ENCODE measurements at places on chromosomes 6 and 20.
A peak's percentile ranks its signal among the peaks of the same experiment; 100 is the strongest.

GRCh38 chr20:1764136-1765033 lies 106.8 kb upstream of the SIRPG start:
- DNase-seq = peak; percentile 80

DNA sequence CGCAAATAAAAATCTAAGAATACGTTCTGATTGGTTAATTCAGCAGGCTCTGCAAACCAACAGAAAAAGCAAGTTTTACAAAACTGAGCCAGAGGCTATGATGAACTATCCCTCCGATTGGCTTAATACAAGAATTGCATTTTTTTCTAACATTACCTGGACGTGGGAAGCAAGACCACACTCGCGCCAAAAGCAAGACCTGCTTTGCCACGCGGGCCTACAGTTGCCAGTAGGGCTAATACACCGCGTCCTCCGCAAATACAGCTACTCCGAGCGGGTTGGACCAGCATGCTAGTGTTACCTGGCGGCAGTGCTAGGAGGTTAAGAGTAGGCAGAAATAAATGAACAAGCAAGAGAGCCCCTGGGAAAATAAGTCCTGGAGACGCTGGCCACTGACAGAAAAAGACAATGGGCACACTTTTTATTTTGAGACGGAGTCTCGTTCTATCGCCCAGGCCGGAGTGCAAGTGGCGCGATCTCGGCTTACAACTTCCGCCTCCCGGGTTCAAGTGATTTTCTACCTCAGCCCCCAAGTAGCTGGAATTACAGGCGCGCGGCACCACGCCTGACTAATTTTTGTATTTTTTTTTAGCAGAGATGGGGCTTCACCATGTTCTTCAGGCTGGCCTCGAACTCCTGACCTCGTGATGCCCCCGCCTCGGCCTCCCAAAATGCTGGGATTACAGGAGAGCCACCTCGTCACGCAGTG lies 131.9 kb upstream of the BTN3A2 start:
- no peak for DNase-seq

DNA sequence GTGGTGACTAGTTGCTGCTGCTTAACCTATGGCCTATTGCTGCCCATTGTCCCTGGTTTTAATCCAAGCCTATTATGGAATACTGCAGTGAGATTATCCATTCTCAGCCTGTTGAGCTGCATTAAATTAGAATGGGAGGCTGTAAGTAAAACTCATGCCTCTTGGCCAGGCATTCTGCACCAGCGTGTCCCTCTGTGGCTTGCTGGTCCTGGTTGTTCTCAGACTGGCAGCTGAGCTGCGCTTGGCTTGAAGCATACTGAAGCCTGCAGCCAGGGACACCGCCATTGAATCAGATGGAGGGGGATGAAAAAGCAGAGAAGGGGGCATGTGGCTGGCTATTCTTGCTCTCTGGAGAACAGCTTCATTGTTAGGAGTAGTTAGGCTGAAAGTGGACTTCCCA lies 15.6 kb downstream of the LRRN4 start:
- DNase-seq = no peak

DNA sequence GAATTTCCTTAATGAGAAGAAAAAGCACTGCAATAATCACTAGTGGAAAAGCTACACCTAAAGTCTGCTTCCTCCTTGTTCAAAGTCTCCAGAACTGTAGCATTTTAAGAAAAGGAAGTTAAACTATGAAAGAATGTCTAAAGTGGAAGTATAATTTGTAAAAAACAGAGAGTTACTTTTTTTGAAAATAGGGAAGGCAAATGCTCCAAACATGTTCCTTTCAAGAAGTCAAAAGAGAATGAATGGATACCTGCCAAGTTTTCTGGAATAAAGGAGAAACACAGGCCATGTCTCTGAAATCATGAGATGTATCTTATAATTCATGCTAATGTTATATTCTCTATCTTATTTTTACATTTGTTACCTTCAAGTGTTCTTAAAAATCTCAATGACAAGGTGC lies 60.7 kb upstream of the ADGRG6 start:
- DNase-seq = no peak

- no peak for DNase-seq
Observed at GRCh38 chr6:150427037-150427602, 58.3 kb downstream of the IYD start.

DNA sequence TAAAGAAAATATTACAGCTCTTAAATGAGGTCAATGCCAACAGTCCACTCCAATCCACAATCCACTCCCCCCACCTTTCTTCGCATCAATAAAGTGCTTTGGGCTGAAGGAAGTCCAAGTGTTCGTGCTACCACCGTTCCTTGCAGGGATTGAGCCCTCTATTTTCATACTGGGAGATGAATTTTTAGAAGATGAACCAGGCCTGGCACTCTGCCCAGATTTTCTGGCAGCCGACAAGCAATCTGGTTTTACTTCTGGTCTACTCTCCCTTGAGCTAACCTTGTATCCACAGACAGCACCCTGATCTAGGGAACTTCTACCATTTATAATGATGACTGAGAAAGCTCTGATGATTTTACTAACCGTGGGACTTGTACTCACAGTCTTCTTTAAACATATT lies 72.3 kb downstream of the BTBD9 start:
- peak; percentile 66 for DNase-seq

DNA sequence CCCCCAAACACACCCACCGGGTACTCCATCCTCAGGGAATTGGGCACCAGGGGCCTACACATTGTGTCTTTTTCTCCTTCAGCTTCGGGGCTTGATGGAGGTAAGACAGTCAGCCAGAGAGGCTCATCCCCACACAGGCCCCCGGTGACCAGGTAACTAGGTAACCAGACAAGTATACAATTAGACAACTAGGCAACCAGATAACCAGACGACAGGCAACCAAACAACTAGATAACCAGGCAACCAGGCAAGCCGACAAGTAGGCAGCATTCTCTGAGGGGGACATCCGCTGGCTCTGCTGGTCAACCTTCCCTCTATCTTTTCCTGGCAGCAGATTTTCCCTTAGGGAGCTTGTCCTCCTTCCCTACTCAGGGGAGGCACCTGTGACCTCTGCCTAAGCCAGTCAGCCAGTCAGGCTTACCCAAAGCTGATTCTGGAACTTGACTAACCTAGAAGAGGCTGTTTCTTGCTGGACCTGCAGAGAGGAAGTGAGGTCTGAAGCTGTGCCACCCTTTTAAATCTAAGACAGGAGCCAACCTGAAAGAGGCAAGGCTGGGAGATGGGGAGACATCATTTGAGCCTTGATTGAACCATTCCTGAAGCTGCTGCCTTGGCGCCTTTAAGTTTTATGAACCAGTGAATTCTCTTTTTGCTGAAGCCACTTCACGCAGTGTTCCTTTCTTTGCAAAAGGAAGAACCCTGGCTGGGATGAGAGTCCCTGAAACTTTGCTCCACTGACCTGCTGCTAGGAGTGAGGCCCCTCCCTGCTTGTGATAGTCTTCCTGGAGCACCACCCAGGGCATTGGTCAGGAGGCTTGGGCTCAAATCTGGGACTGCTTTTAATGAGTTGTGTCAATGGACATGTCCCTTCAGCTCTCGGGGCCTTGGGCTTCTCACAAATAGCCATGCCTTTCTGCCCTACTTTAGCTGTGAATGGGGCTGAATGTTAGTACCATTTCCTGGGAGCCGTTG lies 96.4 kb upstream of the RNF24 start:
- DNase-seq = no peak

GRCh38 chr6:154614641-154615040 lies 104.2 kb upstream of the CNKSR3 start:
- no peak for DNase-seq

DNA sequence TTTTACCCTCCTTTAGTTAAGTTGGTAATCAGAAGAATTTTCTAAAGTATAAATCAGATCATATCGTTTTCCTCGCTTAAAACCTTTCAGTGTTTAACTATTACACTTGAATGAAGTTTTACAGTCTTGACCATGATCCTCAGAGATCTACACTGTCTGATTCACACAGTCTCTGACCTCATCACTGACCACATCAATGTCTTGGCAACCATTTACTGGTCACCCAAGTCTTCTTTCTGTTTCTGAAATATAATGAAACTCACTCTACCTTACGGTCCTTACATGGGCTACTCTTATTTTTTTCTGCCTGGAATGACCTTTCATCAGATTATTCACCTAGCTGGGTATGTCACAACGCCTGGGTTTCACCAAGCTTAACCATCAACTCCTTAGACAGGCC lies 71.4 kb downstream of the ADGB start:
- no peak for DNase-seq

- DNase-seq = no peak
Observed at GRCh38 chr6:160358225-160359119, 10.3 kb downstream of the SLC22A3 start.

DNA sequence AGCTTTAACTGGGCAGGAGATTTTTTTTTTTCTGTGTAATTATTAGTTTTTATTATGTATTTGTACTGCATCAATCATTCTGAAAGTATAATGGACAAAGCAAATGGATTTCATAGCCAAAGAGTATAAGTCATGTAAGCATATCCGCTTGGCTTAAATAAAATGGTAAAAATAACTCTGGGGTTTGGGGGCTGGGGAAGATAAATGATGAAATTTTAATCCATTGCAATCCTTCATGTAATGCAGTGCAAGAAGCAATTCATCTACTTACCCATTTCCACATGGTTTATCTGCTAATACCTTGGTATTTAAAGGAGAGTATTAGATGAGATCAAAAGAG lies 781.4 kb downstream of the QKI start:
- no peak for DNase-seq

DNA sequence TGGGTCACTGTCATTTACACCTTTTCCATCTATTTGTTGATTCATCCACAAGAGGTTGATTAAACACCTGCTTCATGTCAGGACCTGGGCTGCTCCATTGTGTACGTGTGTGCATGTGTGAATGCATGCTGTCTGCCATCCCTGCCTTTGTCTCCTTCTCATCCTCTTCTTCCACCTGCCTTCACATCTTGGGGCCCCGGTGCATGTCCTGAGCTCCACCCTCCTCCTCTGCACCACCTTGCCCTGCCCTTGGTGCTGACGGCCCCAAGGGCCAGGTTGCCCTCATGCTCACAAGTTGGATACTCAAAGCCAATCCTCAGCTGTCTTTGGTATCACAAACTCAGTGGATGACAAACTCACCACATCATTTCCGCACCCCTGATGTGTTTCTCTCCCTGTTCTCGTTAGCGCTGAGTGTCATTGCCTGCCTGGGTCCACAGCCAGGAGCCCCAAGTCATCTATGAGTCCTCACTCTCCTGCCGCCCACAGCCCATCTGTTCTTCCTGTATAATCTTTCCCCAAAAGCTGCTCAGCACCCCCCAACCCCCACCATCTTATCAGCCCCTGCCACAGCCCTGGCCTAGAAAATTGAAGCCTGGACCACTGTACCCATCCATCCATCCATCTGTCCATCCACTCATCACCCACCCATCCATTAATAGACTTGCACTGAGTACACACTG lies 85.0 kb downstream of the SRC start:
- no peak for DNase-seq

- no peak for DNase-seq
Observed at GRCh38 chr6:163333038-163333437, 81.5 kb upstream of the QKI start.

- DNase-seq = no peak
Observed at GRCh38 chr6:79812195-79812594, 135.2 kb downstream of the ELOVL4 start.

DNA sequence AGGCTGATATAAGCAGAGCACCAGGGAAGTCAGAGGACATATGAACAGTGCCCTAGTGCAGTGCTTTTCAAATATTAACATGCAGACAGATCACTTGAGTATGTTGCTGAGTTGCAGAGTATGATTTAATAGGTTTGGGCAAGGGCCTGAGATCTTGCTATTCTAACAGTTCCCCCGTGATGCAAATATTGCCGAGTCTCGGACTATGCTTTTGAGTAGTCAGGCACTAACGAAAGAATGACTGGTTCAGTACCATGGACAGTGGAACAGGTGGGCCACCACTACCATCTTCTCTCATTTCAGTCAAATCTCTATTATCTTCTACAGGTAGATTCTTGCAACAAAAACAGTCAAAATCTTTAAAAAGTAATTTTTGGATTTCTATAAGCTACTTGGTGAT lies 3.7 kb upstream of the TMEM200A start:
- no peak for DNase-seq

DNA sequence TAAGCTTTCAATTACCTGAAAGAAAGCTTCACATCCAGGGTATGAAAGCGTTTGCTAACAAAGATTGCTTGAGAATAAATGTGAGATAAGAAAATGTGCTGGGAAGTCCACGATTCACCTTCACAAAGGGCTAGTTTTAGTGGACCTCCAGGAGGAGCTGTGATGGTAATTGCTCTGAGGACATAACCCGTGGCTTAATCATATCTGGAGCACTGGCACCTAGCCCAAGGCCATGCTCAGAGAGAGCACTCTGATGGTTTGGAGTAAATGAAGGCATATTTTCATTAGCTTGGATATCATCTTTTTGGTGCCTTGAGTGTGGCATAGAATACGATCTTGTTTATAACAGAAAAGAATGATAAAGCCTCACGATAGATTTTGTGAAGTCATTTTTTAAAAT lies 46.9 kb upstream of the BACH2 start:
- no peak for DNase-seq

GRCh38 chr20:32970115-32970972 lies 33.9 kb downstream of the SUN5 start:
- DNase-seq = peak; percentile 18

DNA sequence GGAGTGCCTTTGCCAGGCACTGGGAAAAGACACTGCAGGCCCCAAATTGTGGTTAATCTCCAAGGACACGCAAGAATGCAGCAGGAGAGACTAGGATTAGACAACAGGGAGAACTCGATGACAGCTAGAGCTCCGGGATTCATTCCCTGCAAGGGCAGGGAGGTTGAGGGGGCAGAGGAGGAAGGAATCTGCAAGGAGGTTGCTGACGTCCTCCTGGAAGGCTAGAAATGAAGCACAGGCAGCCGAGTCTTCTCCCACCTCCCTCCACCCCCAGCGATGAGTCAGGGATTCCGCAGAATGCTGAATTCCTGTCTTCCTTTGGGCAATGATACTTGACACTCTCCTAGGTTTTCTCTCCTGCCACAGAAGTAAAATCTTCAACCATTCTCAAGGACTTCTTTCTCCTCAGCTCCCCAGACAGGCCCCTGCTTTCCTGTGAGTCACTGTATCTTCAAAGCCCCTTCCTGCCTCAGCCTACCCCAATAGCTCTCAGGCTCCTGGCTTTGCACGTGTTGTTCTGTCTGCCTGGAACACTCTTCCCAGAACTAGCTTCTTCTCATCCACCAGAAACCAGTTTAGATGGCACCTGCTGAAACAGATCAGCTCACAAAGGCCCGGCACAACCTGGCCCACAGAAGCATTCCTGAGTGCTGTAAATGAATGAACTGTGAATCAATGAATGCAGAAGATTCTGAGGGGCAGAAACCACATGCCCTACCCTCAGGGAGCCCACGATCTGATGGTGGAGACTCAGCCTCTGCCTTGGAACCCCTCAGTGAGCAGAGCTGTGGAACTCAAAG lies 85.6 kb downstream of the MRPL14 start:
- DNase-seq = no peak

DNA sequence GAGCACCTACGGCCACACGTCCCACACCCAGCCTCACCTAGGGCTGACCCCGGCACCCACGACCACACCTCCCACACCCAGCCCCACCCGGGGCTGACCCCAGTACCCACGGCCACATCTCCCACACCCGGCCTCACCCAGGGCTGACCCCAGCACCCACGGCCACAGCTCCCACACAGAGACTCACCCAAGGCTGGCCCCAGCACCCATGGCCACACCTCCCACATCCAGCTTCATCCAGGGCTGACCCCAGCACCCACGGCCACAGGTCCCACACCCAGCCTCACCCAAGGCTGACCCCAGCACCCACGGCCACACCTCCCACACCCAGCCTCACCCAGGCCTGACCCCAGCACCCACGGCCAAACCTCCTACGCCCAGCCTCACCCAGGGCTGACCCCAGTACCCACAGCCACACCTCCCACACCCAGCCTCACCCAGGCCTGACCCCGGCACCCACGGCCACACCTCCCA lies 36.7 kb downstream of the NINL start:
- no peak for DNase-seq

Data from right atrium auricular region (tissue), 2 donors.